ENCODE measurements at places on chromosomes 5 and 9.

DNA sequence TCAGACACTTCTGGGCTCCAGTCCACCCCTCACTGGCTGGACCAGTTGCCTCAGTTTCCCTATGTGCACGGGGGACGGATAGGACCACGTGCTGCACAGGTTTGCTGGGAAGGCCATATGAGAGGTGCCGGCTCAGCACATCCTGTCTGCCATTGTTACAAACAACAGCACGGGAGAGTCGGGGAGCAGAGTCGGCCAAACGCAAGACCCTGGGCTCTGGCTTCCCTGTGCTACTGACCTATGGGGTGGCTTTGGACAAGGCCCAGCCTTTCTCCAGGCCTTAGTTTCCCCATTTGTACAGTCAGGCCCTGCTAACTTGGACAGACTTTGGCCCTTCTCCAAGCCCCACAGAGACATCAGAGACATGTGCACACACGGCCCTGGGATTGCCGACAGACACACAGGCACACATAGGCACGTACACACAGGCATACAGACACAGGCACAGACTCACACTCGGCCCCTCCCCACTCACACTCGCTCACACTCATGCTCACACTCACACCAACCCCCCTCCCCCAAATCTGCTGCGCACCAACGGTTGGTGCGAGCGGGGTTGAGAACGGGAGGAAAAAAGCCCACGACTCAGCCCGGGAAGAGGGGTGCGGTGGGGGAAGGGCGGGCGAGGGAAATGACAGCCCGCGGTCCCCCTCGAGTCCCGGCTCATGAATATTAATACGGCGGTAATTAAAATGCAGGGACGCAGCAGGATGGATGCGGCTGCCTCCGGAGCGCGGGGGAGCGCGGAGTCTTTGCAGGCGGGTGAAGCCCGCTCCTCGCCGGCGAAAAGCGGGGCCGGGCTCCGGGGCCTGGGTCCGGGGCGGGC lies 133.0 kb downstream of the C9orf50 start:
- no peak for DNase-seq

DNA sequence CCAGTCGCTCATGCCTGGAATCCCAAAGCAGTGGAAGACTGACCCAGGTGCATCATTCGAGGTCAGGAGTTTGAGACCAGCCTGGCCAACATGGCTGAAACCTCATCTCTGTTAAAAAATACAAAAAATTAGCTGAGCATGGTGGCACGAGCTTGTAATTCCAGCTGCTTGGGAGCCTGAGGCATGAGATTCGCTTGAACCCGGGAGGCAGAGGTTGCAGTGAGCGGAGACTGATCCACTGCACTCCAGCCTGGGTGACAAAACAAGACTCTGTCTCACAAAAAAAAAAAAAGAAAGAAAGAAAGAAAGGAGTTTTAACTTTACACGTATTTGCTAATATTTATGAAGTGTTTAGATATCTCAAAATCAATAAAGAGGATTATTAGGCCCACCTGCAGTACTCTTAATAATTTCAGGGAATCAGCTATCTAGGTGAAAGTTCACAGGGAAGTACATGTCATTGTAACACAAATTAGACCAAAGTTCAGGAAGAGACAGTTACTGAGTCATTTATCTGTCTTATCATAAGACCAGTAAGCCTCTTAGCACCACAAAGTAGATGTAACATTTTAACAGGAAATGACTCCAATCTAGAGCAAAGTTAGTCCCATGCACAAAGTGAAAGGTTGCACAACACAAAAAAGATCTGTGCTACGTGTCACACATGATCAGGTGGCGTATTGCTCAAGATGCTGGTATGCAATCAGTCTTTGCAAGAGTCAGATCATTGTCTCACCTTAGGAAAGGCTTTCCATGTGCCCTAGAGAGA lies 34.1 kb upstream of the PLIN2 start:
- no peak for DNase-seq

GRCh38 chr5:171707442-171707792 lies 78.2 kb upstream of the SMIM23 start:
- no peak for DNase-seq

GRCh38 chr5:123000731-123001130 lies 35.8 kb downstream of the PPIC start:
- DNase-seq = no peak

GRCh38 chr9:107309271-107309670 lies 26.2 kb downstream of the RAD23B start:
- DNase-seq = no peak

GRCh38 chr9:2802494-2802921 lies 41.4 kb downstream of the PUM3 start:
- DNase-seq = no peak

DNA sequence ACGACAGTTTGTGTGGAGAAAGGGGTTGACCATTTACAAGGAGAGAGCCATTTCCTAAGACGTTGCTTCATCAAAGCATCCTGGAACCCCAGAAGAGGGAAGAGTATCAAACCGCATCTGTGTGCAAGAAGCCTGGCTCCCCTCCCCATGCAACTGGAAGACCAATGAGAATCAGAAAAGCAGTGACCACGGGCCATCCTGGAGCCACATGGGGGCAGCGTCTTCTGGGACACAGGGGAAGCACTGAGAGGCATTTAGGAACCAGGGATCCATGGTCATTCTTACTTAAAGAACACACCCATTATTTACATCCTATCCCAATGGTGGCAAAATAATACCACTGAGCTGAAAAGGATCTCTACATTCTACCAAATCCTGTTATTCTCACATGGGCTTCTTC lies 29.3 kb downstream of the SEMA5A start:
- no peak for DNase-seq

DNA sequence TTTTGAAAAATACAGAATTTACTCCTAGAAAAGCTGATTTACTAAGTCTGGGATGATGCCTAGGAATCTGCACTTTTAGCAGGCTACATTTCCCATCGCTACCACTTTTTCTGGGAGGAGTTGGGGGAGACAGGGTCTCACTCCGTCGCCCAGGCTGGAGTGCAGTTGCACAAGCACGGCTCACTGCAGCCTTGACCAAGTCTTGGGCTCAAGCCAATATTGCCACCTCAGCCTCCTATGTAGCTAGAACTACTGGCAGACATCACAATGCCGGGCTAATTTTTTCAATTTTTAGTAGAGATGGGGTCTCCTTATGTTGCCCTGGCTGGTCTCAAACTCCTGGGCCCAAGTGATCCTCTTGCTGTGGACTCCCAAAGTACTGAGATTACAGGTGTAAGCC lies 85.9 kb downstream of the NR6A1 start:
- no peak for DNase-seq

- DNase-seq = no peak
Measured at GRCh38 chr5:135047347-135047695, 13.3 kb upstream of the PITX1 start.

DNA sequence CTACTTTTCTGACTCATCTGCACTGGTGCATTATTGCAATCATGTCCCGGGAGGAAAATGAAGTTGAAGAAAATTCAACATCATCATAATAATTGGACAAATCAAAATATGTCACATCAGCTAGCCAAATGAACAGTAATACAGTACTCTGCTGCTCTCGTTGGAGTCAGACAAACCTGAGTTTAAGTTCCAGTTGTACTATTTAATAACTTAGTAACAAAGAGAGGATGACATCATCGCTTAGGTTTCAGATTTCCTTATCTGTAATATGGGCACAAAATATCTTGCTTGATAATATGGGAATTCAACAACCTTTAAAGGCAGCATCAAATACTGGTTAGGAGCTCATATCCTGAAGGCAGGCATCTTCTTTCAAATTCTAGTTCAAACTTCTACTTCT lies 1248.9 kb upstream of the ACO1 start:
- DNase-seq = no peak

- DNase-seq = no peak
Measured at GRCh38 chr9:11962327-11962726, 730.9 kb upstream of the TYRP1 start.

GRCh38 chr5:156655732-156656131 lies 194.4 kb upstream of the PPP1R2B start:
- DNase-seq = no peak

DNA sequence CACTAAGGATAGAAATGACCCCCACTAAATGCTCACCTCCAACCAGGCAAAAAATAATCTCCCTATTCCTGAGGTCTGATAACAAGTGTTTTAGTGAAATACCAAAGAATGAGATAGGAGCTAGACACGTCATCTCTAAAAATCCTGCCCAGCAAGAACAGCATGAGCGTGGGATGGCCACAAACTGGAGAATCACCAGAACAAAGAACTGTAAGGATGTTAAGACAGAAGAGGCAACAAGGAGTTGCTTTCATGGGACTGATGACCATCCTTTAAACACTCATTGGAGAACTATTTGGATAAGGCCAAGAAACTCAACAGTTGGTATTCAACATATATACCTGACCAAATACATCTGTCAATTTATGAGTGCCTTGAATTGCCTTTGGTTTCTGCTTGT lies 113.7 kb downstream of the RASEF start:
- DNase-seq = no peak

DNA sequence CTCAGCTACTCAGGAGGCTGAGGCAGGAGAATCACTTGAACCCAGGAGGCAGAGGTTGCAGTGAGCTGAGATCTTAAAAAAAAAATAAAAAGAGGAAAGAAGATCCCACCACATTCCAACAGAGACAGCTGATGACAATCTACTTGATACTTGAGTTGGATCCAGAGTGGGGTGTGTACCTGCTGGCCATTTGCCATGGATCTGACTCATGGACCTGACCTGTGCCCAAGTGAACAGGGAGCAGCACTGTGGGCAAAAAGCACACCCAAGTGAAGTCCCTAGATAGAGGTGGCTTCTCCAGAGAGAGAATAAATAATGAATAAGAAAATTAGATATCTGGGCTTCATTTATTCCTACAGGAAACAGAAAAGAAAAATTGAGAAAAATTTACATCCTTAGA lies 81.2 kb upstream of the MIER3 start:
- no peak for DNase-seq

GRCh38 chr9:87573841-87574342 lies 76.2 kb downstream of the DAPK1 start:
- DNase-seq = no peak

DNA sequence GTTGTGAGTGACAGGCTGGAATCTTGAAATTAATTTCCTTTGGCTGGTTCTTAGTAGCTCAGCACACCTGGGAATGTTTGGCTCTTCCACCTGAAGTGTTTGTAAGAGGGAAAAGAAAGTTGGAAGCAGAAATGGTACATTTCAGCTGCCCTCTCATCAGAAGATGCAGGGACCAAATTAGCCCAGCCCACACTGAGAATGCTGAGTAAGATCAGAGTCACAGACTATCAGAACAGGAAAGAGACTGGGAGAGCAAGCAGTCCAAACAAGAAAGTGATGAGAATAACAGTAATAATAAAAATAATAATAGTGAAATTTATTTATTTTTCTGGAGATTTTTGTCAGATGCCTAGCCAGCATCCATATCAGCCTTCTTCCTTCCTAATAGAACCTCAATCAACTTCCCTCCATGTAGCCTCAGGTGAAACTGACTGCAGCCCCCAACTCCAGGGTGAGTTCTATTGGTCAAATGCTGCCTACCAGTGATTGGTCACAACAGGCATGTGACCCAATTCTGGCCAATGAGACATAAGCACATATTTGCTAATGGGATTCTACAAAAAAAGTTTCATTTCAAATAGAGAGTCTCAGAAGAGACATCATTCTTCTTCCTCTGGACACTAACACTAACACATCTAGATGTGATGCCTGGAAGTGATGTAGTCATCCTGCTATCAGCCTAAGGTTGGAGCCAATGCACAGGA lies 31.2 kb upstream of the ADRA1B start:
- no peak for DNase-seq

GRCh38 chr9:129895376-129896268 lies 60.4 kb downstream of the USP20 start:
- no peak for DNase-seq

- no peak for DNase-seq
Measured at GRCh38 chr5:38931731-38932130, 85.9 kb downstream of the OSMR start.

GRCh38 chr9:136628268-136628667 lies 34.4 kb upstream of the EGFL7 start:
- no peak for DNase-seq

GRCh38 chr5:44332285-44332971 lies 56.8 kb downstream of the FGF10 start:
- DNase-seq = no peak

- no peak for DNase-seq
Measured at GRCh38 chr5:17228821-17229291, 11.4 kb downstream of the BASP1 start.

DNA sequence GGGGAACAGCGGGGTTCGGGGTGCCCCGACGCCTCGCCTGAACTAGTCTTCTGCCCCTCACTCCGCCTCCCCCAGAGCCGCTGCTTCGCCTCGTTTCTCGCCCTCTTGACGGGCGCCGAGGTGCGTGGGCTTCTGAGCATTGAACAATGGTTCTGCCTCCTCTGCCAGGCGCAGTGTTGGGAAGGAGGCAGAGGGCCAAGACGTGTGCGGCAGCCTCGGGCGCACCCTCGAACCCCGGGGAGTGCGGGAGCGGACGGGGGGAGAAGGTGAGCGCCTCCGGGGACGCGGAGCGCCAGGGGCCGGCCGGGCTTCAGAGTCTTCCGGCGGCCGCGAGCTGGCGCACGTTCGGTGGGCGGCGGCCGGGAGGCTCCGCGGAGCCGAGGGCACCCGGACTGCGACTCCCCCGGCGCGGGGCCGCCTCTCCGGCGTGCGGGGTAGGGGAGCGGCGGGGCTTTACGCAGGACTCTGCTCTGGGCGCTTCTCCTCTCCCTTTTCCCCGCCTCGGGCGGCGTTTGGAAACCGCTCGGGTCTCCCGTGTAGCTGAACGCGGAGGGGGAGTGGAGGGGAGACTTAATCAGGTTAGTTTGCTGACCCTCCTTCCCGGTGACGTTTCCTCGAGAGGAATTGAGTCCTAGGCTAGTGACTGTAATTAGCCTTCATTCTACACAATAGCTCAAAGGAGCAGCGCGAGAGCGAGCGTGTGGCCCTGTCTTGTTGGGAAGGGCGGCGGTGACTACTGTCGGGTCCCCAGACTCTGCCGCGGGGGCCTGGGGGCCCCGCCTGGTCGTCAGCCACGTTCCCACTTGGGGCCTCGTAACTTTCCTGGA lies 1.1 kb downstream of the VLDLR start:
- no peak for DNase-seq

- no peak for DNase-seq
Measured at GRCh38 chr9:106689089-106689488, 173.9 kb upstream of the ZNF462 start.

DNA sequence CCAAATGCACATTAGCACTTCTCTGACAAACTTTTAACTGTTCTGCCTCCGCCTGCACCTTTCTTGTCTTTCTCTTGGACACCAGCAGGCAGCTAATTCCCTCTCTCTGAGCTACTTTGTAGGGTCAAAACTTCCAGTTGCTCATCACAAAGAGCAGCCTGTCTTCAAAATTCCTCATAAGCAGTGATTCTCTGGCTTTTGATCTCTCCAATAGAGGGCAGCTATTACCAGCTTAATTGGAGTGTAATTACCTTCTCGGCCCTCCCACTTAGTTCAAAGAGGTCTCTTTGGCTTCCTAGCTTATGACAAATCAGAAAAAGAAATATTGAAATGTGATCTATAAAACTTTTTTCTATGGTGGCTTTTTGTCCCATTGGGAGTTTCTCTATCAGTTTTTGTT lies 43.6 kb upstream of the RAD23B start:
- no peak for DNase-seq

DNA sequence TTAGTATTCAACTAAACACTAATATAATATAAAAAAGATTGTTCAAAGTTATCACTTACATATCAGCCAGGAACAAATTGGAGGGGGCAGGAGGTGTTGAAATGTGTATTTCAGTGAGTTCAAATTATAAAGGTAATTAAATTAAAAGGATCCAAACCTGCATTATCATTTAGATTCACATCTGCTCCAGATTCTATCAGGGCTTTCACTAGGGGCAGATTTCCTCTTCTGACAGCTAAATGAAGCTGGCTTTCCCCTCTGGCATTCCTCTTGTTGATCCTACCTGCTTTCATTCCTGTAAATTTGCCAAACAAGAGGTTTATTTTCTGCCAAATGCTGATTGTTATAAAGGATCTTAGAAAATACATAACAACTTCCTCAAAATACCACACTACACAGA lies 86.3 kb upstream of the GCNT4 start:
- no peak for DNase-seq
